ENCODE measurements at places on chromosomes 5 and 9. TPM values are rescaled to one million over a fixed set of nuclear protein-coding genes. Genes with fewer than 3 reads are reported as not detected.

The PTPRD gene
- 78.9 TPM for total RNA-seq

The XPA gene
- 17.7 TPM for total RNA-seq

The SLC4A9 gene
- 2.5 TPM for total RNA-seq

The SH3RF2 gene
- 4.9 TPM for total RNA-seq

The LARP1 gene
- total RNA-seq = 155 TPM

DNA sequence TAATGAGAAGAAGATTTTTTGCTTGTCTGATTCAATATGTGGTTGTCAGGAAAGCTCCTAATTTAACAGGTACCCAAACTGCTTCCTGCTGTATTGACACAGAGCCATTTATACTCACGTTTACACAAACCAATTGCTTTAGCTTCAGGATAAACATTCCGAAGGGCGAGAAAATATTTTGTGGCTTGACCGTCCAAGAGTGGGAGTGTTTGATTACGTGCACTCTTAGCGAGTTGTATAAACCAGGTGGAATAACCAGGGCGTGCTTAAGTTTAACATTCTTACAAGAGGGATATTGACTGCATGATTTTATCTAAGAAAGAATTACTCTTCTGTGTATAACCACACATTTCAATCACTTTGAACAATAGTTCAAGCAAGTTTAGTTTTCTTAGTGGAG lies 278.7 kb upstream of the TYRP1 start:
- peak; percentile 52 for DNase-seq

GRCh38 chr5:2129568-2130272 lies 247.0 kb upstream of the IRX4 start:
- peak; percentile 31 for DNase-seq

DNA sequence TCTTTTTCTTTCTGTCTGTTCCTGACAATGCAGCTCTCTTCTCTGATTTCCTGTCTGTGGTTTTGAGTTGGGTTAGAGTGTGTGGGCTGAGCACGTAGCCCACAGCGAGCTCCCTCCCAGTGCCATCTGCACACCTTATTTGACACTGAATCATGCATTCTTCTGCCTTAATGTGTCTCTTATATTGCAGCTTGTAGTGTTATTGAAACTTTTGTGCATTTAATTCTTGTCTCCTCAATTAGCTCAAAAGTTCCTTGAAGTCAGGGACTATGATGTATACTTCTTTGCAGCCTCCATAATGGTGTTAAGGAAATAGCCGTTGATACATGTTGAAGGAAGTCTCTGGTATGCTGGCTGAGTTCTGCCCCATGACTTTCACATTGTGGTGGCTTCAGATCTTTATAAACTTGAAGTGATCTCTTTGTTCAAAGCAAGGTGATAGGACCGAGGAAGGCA lies 576.2 kb upstream of the CLINT1 start:
- DNase-seq = no peak

DNA sequence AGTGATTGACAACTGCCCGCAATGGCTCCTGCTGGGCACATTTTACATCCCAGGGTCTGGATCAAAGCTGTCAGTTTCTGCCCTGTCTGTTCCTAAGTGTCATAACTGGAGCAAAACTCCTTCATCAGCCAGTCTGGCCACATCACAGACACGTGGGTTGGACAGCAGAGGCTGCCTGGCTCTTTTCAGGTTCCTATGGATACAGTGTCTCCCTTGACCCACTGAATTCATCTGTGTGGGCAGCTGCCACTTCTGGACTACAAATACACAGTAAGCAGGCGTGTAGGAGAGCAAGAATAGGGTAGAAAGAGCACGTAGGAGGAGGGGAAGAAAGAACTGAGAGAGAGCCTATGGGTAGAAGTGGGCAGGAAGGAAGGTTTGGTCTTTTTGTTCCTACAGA lies 238.0 kb downstream of the ENC1 start:
- DNase-seq = no peak

DNA sequence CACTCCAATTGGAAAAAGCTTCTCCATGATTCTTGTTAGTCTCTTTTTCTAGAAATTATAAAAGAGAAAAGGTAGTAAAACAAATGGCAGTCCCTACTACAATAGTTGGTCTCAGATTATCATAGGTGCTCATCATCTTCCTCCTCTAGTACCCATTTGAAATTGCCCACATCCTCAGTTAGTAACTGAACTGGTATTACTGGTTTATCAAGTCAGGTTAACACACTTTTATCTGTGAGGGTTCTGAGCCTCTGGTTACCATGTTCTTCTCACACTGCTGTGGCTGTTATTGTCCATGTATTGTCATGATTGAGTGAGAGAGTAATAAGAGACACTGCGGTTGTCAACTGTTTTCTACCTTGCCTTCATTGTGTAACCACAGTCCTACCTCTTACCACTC lies 901.7 kb downstream of the TLE1 start:
- no peak for DNase-seq

DNA sequence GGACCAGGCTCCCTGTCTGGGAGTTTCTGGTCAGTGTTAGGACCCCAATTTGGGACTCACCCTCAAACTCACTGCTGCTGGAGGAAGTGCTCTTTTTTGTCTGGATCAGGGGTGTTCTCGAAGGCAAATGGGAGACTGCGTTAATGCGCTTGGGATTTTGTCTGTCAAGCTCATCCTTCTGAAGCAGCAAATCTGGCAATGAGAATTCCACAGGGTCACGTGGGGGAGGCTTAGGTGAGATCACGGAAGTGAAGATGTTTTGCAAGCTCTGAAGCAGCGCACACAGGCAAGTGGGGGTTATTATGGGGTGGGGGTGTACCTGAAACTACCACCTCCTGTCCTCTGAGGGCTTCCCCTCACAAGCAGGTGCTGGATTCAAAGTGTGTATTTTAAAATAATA lies 10.5 kb upstream of the TEX53 start:
- no peak for DNase-seq

- DNase-seq = no peak
Measured at GRCh38 chr5:151697452-151697851, 10.7 kb upstream of the SPARC start.

GRCh38 chr9:98045234-98046179 lies 11.0 kb upstream of the NANS start:
- no peak for DNase-seq

DNA sequence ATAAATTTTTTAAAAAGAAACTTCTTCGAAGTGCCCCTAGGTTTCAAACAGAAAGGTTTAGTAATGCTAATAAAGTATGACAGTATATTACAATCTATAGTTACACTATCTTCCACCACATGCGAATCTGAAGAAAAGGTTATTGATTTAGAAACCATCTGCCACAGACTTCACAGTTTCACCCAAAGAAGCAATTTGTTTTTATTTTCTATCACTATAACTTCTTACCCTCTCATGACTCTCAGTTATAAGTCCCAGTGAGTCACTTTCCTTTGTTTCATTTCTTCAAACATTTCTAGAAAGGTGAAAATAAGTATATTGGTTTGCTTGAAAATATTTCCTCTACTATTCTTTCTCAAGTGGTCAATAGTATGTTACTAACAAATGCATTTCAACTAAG lies 93.6 kb downstream of the MCTP1 start:
- no peak for DNase-seq

DNA sequence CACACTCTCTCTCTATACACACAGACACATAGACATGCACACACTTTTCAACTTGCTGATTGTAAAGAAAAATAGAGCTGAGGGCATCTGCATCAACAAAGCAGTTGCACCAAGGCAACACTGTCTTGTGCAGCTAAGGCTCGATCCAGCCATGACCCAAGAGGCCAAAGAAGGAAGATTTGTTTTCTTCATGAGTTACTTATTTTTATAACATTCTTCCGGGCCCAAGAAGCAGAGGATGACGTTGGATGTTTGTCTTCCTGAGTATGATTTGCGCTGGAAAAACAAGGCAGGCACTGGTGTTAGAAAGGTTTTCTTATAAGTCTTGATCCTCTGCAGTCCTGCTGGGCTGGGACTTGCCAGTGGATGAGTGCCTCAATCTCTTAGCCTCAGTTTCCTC lies 344.1 kb downstream of the ADAMTS6 start:
- no peak for DNase-seq

GRCh38 chr5:10354048-10354872 lies 765 bp downstream of the MARCHF6 start:
- peak; percentile 86 for DNase-seq

DNA sequence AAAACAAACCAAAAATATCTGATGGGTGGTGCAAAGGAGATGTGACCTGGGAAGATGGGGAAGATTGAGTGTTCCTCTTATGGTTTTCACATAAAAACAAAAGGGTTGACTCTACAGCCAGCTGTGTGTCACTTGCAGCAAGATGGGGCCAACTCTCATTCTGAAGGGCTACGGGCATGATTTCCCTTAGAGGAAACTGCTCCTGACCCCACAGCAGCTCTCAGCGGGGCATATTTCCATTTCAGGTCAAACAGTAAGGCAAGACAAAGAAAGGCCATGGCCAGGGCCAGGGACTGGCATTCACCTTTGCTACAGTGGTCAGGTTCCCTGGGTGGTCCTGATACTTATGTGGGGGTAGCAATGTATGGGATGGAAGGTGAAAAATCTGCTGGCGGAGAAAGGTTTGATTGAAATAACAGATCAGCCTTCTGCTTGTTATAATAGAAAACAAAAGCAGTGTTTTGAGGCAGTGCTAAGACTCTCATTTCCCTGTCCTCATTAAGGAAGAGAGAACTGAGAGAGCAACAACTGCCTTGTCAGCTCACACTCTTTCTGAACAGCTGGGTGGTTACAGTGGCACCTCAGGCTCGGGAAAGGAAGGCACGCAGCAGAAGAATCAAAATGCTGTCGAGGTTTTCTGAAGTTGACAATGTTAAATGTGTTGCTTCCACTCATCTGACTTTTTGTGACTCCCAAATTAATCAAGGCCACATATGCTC lies 120.7 kb upstream of the PCA3 start:
- DNase-seq = no peak

DNA sequence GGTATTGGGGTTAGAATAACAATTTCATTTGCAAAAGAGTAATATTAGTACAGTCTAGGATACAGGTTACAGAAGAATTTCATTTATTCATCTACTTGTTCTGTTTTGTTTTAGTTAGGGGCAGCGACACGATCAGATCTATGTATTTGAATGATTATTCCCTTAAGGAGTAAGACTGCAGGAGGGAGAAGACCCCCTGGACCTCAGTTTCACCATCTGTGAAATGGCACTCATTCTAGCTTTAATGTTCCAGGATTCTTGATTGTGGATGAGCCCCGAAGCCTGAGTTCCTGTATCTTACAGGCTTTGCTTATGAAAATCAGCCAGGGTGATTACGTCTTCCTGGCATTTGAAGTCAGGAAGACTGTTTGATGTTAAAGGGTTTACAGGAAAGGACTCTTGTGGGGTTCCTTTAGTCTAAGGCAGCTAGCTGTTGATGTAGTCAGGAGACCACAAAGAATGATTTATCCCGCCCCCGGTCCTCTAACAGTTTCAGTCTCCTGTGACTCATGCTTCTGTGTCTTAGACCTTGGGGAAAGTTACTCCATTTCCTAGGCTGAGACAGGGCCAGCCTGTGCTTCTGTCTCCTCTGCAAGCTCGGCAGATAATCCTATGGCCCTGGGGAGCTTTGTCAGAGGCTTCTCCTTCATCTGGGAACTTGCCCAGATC lies 11.5 kb downstream of the SMIM3 start:
- no peak for DNase-seq

- no peak for DNase-seq
Measured at GRCh38 chr5:386432-387341, 56.3 kb upstream of the EXOC3 start.

GRCh38 chr5:125149110-125149509 lies 402.7 kb upstream of the ZNF608 start:
- no peak for DNase-seq

GRCh38 chr5:14258840-14259239 lies 115.7 kb downstream of the TRIO start:
- no peak for DNase-seq
